ENCODE measurements at places on chromosomes 5 and 9.

DNA sequence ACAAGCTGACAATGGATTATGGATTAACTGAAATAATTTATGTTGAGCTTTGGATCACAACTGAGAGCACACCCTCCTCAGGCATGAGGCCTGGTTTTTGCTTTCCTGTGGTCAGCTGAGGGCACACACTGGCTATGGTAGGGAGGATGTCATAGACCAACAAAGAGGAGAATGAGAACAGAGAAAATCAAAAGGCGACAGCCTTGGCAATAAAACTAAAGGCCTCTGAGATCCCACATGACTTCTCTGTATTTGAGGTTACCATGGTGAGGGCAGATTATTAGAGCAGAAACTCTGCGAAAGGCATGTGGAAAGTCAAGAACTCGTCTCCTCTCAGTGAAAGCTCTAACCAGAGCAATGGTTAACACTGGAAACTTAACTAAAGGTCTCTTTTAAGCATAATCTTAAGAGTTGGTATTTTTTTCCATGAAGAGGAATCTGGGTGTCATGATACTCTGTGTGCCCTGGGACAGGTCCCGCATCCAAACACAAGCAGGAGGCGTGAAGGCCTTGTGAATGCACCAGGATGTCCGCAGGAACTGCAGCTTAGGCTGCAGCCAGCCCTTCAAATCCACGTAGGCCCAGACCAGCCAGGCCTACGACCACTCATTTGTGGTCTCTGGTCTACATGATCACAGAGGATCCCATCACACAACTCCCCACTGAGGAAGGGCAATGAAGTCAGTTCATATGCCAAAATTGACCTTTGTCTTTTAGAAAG lies 12.4 kb upstream of the MEIKIN start:
- DNase-seq: no peak

DNA sequence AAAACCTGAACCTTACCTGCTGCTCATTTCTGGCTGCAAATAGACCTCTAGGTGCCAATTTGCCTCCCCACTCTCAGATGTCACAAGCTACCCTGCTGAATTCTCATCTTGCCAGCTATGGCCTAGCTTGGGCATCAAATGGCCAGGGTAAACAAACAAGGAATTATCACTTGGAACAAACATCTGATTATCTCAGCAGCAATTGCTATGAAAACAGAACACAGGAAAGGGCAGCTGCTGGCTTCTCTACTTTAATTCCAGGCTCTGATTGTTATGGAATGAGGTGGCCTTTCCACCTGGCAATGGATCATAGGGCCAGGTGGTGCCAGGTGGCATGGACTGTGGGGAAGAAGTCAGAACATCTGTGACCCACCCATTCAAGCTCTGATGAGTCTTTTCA lies 505.1 kb downstream of the TLR4 start:
- no peak for DNase-seq

DNA sequence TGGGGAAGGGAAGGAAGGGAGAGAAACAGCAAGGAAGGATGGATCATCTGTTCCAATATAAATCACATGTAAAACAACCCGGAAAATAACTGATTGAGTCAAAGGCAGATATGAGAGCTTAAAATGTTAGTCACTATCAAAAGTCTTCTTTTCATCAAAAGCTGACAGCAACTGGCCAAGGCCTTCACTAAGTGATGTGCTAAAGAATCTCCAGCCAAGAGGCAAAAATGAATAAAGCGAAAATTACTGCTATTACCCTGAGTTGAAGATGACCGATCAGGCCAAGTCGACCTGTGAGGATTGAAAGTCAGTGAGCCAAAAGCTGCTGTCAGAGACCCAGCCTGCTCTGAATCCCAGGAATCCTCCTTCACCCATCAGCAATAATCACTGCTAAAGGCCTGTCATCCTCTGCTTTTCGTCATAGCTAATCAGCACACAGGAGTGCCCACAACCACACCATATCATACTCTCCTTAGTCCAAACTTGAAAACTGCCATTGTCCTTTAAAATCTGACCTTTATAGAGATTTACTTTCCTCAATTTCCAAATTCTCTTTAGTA lies 736.9 kb downstream of the TLE1 start:
- DNase-seq: no peak

GRCh38 chr5:179294891-179295777 lies 50.1 kb downstream of the ADAMTS2 start:
- DNase-seq: no peak

DNA sequence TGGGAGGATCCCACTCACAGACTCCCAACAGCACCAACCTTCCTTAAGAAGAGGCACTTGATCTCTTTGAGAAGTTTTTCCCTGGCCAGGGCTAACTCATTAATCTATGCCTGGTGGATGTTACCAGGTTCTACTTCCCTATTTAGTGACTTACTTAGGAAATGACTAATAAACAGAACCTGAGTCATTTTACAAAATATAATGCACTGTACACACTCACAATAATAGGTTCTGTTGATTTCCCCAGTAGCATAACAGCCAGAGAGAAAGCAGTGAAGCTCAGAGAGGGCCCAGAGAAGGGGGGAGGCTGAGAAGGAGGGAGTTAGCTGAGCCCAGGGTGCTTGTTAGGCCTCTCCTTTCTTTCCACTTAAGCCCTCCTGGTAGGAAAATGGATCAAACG lies 27.1 kb downstream of the FRMD3 start:
- DNase-seq: no peak

GRCh38 chr5:180302256-180302655 lies 10.4 kb upstream of the MAPK9 start:
- no peak for DNase-seq

GRCh38 chr5:56588636-56589480 lies 226.5 kb upstream of the MAP3K1 start:
- DNase-seq: no peak

- no peak for DNase-seq
These were observed 76.1 kb downstream of the TSSK1B start for GRCh38 chr5:113358696-113359095.

DNA sequence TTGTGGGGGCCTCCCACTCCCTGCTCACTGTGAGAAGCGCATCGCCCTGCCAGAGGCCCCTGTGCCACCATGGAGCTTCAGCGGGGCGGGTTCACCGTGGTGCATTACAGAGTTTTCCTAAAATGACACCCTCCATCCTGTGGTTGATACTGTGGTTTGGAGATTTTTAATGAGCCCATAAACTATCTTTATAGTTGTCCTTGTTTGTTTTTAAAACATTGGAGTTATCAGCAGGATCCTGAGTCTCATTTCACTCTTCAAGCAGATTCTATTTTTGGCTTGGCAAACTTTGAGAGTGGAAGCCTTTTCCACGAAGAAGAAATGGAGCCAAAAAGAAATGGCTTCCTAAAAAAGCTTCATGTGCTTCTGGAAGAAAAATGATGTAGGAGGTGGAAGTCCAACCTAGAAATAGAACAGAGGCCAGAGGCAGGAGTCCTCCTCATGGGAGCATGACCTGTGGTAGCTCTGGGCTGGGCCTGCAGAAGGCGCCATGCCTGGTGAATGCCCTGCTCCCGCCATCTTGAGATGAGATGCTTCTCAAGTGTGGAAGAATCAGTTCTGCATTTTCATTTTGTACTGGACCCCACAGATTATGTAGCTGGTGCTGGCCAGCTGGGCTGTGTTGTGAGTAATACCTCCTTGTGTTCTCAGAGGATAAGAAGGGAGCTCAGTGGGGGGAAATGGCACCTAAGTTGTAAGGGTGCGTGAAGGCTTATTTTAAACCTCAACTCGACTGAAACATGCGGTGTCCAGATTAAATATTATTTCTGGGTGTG lies 79.0 kb upstream of the RAI14 start:
- DNase-seq: no peak

- DNase-seq: no peak
These were observed 137.0 kb downstream of the PDE4D start for GRCh38 chr5:59756373-59757035.

DNA sequence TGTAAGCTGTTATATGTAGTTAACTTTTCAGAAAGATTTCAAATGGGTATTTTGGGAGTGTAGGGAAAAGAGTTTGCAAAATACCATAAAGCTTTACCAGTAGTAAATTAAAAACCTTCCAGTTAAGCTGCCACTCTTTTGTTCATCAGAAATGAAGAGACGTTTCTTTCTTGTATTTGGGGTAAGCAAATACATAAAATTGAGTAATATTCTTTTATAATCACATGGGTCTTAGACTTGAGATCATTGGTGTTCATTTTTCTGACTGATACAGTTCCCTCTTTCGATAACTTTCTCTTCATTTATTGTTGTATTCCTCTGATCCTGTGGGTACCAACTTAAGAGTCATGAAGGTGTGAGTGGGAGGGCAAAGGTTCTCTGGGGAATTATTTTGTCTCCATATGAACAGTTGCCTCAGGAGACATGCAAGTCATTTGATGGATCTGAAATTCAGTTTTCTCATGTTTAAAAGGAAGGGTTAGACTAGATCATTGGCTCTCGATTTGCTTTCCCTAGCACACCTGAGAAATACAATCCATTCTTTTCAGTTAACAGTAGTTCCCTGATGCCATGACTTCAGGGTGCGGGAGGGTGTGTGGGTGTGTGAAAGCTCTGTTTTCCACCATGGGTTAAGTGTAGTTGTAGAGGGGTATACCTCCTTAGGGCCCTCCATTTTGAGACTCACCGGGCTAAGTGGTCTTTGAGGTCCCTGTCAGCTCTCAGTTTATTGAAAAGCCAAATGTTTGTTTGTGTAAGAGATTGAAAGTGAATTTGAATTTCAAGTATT lies 47.7 kb downstream of the CNTRL start:
- DNase-seq: no peak

DNA sequence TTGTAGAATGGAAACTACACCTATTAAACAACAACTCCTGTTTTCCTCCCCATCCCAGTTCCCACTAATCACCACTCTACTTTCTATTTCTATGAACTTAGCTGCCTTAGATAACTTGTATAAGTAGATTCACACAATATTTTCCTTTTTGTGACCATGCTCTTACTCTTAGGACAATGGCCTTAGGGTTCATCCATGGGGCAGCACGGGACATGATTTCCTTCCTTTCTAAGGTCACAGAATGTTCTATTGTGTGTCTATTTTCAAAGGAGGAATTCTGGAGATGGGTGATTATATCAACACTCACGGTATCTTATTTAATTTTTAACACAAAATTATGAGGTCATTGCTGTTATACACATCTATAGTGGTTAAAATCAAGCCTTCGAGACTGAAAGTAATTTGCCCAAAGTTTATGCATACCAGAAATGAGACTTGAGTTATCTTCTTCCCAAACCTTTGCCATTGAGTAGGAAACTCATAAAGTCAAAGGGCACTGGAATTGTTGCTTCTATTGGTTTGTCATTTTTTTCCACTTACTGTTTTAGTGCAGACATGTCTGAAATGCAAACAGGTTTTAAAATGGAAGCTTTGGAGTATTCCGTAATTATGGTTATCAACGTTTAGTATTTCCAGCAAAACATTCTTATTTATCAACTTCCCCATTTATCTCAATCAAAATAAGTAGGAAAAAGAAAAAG lies 23.6 kb downstream of the CTSL start:
- DNase-seq: no peak

DNA sequence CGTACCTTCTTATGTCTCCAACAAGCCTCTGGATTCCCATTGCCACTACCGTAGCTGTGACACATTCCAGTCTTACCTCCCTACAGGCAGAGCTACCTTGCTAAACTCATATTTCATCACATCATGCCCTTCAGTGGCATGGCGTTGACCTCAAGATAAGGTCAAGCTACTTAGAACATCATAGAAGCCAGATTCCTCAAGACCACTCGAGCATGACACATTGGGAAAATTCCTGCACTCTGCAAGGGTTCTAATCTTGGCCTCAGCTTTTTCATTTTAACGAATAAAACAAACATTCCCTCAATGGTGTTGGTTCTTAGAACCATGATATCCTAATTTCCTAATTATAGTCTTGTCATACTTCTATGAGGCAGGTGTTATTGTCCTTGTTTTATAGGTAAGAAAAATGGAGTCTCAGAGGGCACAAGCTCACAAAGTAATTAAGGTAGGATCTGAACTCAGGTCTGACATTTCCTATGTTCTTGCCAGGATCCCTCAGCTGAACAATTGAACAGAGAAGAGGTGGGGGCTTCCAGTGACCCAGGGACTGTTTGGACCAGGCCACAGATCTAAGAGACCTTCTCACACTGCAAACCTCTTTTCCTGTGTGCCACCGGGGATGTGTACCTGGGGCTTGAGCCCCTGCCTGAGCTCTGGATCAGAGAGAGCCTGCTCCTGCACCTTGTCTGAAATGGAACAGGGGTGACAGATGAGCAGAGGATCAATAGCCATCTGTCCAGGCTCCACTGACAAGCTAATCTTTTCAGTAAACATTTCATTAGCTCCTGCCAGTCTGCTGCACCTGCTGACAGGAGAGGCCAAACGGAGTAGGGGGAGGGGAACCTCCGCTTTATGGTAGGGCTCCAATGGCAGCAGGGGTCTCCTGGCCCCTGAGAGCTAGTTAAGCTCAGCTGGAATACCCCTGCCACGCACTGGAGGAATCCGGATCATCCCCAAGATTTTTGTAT lies 49.3 kb downstream of the ALG2 start:
- no peak for DNase-seq

- DNase-seq: no peak
These were observed 15.6 kb downstream of the PTTG1 start for GRCh38 chr5:160437271-160437670.

- DNase-seq: no peak
These were observed 45.0 kb downstream of the CRB2 start for GRCh38 chr9:123400926-123401503.

- DNase-seq: no peak
These were observed at the start of gene PTGER4 for GRCh38 chr5:40679913-40680681. PTGER4 (plus strand) TSS chr5:40679915; CDS start chr5:40680994, 1,079 bp downstream.

- DNase-seq: no peak
These were observed 127.7 kb upstream of the RAD23B start for GRCh38 chr9:107155244-107155817.

DNA sequence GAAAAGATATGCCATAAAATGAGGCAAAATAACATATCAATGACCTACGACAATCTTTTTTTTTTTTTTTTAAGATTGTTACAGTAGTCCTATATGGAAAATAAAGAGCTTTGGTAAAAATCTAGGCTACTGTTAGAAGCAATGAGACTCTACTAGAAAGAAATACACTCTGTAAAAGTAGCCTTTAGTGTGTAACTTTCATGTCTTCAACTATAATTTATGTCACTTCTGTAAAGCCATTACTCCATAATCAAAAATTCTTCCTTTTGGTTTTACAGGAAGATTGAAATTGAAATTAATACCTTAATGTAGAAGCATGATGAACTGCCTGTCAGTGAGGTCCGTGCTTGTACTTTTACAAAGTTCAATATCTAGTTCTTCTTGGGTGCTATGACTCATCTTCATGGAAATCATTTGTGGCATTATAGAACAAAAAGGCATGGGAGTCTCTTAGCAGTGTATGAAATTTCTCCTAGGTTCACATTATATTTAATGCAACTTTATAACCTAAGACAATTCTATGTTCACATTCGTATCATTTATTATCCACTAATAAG lies 1393.1 kb downstream of the EFNA5 start:
- no peak for DNase-seq

- no peak for DNase-seq
These were observed 416.8 kb downstream of the TMEM38B start for GRCh38 chr9:106111039-106111730.

DNA sequence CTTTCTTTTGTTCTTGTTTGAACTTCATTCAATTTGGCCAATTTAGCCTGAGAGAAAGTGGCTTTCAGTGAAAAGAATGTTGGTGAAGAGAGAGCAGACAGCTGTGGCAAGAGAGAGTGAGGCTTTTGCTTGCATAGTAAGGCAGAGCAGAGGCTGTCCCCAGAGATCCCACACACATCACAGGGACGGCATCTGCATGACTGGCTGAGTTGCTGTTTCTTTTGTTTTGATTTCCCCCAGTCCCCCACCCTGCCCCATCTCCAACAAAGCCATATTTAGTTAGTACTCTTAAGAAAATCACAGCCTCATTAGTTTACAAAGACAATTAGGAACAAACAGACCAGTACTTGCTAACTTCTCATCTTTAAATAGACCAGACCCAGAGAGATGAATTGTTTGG lies 363.9 kb upstream of the SEMA6A start:
- no peak for DNase-seq
